ENCODE measurements at places on chromosomes 12 and 14.

DNA sequence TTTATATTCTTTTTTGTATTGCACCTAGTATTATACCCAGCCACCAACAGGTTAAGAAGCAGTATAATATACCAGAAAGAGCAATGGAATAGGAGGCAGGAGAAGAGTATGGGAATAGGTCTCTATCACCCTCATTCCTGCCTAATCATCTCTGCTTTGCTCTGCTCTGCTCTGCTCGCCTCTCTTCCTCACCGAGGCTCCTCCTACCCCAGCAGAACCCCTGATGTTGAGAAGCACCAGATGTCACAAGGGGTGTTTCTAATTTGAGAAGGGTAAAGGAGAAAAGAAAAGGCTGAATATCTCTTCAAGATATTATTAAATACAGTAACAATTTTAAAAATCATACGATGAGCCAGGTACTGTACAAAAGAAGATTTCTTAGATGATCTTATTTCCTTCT, 89.0 kb downstream of the STON2 start:
- no peak for DNase-seq

GRCh38 chr14:70780396-70781075, 28.8 kb downstream of the MAP3K9 start:
- DNase-seq, result no peak

GRCh38 chr12:5022025-5022424, 21.7 kb upstream of the KCNA5 start:
- no peak for DNase-seq

GRCh38 chr12:47509398-47509851, 196.4 kb downstream of the RPAP3 start:
- no peak for DNase-seq

GRCh38 chr14:91912035-91912434, 35.5 kb downstream of the FBLN5 start:
- no peak for DNase-seq

DNA sequence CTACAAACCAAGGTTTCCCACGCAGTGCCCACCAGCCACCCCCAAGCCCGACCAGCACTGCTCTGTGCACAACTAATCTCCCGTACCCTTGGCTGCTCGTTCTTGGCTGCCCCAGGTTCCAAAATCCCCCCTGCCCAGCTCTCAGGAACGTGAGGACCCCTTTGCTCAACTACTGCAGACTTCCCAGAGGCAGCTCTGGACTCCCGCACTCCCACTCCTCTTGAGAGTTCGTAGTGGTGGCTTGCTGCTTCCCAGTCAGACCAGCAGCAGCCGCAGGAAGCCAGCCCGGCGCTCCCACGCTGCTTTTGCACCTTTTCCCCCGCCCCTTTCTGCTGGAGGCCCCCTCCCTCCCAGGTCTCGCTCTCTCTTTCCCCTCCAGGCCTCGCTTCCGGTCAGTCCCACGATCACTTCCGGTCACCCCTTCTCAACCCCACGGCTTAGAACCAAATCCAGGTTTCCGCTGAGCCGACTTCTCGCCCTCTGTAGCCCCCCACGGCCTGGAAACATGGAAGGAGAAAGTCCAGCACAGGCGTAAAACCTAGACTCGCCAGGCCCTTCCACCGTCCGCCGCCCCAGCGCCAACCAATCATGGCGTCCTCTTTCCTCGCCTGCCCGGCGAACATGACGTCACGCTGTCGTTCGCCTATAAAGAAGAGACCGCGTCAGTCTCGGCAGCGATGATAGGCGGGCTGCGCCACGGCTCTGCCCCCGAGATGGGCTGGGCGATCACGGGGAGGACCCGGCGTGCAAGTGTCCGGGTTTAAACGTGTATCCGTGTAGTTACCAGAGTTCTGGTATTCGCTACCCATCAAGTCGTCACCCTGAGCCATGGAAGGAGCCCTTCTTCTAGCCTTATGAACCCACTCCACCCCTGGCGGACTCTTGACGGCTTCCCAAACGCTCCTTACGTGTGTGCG, at the start of gene TFCP2:
Gene TFCP2 (minus strand): TSS at position 621 of the 917 bp plus-strand sequence. CDS start 713 bp downstream, outside the sequence.
- peak; percentile 96 for DNase-seq

- DNase-seq, result peak; percentile 63
Observed at GRCh38 chr14:68862954-68863594, 70.2 kb upstream of the ZFP36L1 start.

GRCh38 chr12:112160611-112161010, 35.3 kb downstream of the TRAFD1 start:
- no peak for DNase-seq

DNA sequence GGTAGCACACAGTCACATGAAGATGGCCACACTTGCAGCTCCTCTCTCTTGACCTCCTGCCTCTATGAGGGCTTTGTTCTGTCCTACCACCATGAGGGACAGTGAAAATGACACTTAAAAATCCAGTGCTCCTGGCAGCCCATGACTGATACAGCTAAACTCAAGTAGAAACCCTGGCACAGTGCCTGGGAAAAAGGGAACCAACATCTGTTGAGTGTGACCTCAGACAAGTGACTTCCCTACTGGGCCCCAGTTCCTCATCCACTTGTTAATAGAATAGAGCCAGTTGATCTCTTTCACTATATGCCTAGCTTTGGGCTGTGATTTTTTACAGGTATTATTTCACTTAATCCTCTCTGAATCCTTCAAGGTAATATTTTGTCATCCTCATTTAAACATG, 4.8 kb downstream of the GUCY2C start:
- no peak for DNase-seq

DNA sequence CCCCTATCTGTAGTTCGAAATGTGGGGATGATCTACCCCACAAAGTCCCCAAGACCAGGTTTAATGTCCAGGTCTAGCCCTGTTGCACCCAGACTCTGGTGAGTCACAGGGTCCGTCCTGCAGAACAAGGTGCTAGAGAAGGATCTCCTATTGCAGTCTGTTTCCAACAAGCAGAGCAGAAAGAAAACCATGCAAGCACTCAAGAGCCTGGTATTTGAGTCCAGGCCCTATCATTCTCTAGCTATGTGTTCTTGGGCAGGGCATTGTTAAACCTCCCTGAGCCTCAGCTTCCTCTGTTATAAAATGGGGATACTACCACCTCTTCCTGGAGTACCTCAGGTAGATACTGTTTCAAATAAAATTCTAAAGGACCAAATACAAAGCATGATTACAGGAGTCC, 24.4 kb downstream of the MAP3K9 start:
- DNase-seq, result no peak

- DNase-seq, result no peak
Observed at GRCh38 chr12:14570231-14570630, 2.5 kb upstream of the PLBD1 start.

DNA sequence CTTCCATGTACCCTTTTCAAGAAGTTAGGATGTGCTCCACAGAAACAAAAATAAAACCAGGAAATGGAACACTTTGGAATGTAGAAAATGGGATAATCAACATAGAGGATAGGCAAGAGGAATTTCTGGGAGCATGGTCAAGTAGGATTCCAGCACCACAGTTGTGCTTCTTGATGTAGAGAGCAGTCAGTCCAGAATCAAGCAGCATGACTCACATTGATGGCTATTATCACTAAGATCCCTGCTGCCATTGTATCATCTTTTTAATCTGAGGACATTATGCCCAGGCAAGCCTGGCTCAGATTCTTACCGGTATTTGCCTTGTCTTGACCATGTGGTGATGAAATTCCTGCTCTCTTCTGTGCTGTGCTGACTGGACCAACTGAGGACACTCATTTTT, 5.7 kb downstream of the ETFRF1 start:
- no peak for DNase-seq

GRCh38 chr12:88658009-88658408, 77.7 kb upstream of the KITLG start:
- DNase-seq, result no peak

GRCh38 chr12:50271724-50272247, 11.5 kb downstream of the LIMA1 start:
- no peak for DNase-seq

- no peak for DNase-seq
Observed at GRCh38 chr14:69084023-69084422, 68.9 kb downstream of the DCAF5 start.

DNA sequence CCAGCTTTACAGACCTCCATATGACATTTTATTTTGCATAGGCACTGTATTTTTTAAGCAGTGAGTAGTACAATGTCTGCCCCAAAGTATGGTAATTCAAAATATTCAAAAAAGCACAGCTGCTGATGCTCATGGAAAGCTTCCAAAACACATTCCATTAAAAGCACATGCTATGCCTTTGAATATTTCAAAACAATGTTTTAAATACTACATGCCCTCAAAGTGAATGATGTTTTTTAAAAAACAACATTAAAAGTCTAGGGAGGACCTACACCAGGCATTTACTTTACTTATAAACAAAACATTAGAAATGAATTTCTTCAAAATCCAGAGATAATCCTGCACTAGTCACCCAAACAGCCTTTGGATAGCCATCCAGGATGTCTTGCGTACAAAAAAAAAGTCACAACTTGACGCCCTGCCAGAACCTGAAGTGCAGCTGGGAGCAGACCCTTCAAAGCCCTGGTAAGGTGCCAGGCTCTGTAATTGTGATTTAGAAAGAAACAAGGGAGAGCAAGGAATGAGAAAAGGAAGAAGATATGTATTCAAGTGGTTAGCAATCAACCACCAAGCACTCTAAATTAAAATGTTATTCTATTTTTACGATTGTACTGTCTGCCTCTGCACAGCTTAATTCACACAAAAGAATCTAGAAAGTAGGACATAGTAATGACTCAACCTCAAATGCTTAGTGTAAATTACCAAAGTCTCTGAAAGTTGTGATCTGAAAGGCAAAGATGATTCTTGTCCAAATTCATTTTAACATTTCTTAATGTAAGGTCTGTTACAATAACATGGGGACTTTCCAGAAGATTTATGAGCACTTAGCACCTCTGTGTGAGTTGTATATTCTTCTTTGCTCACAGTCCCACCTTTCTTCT, 31.9 kb downstream of the CEP83 start:
- DNase-seq, result peak; percentile 37

DNA sequence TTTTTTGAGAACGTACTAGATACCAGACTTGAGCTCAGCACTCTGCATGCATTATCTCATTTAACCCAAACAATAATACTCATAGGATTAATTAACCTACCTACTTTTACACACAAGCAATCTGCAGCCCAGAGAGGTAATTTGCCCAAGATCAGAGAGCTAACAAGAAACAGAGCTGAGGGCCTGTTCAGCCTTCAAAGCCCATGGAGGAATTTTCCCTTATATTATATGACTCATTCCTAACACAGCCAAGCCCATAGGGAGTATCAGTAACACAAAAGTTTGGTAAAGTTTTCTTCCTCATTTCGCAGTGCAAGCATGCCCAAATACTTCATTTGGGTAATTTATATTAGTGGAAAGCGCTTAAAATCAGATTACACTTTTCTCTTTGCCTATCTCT, 94.7 kb downstream of the GALC start:
- DNase-seq, result no peak

- DNase-seq, result no peak
Observed at GRCh38 chr12:28859551-28859950, 289.5 kb upstream of the FAR2 start.

- no peak for DNase-seq
Observed at GRCh38 chr14:32413967-32414640, 85.0 kb downstream of the AKAP6 start.

DNA sequence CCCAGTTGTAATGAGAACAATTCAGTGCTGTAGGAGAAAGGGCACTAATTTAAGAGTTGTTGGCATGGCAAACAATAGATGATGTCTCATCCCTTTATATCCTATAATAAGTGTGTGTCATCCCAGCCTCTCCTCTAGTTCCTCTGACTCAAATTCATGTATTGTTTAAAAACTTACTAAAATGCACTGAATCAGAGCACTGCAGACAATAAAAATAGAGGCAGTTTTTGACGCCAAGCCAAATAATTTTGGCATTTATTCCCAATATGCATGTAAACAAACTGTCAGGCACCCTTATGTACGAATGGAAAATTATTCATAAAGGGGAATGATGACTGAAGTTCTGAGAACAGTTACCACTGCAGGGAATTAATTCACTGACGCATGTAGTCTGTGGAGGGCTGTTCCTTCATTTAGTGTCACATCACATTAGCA, 57.9 kb upstream of the TMX1 start:
- no peak for DNase-seq

GRCh38 chr14:52067873-52068614, 815 bp downstream of the NID2 start:
- DNase-seq, result no peak

DNA sequence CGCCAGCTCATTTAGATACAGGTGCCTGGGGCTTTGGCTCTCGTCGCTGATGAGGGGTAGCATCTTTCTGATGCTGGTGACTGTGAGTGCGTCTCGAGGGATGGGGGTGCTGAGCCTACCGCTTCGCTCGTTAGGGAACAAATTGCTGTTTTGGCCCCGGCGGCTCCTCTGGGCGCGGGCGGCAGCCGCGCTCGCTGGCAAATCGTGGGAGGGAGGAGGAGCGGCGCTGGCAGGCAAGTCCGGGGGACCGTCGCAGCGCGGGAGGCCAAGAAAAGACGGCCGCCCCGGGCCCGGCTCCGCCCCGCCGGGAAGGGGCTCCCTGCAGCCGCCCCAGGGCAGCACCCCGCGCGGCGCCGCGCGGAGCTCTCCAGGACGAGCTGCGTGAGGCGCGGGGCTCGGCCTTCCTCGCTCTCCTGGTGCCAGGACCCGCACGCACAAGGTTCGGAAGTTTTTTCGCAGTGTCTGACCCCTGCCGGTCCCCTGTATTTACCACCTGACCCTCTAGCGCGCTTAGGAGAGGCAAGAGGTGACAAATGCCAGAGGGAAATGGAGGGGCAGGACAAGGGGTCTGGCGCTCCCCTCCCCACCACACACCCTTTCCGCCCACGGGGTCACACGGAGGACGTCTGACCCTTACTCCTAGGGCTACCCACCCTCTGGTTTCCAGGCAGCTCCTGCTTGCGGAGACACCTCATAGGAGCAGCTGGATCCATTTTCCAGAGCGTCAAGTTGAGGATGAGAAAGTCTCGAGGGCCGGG, 899 bp upstream of the KCNH3 start:
- DNase-seq, result no peak

- DNase-seq, result no peak
Observed at GRCh38 chr12:128204711-128205110, 62.3 kb upstream of the TMEM132C start.

GRCh38 chr12:121990692-121991603, 30.7 kb upstream of the BCL7A start:
- peak; percentile 88 for DNase-seq

DNA sequence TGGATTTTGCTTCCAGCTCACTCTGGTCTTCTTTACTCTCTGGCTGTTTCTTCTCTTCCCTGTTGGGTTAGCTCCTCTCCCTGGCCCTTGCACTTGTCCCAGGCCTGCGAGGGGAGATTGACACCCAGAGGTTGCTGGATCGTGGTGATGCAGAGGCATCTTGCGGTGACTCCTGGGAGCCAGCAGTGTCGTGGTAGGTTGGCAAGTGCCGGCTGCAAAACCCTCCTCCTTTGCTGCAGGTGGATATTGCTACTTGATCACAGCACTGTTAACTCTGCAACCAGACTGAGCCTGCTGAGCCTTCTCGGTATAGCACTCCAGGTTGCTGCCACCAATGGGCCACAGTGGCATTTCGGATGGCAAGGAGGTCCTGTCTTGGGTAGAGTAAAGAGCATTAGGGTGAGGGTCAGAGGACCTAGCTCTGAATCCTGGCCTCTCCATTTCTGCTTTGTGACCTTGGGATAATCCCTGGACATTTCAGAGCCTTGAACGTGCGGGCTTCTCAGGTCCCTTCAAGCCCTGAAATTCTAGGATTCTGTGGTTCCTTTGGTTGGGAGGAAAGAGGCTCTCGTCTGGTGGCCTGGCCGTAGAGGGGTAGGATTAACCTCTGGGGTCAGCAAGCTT, 87.4 kb downstream of the TSPAN9 start:
- no peak for DNase-seq

Measured in activated CD4-positive, alpha-beta T cell treated with anti-CD3 and anti-CD28 coated beads, Interleukin-2, amount 50 U/mL, for 16 hours (primary cell).